ENCODE measurements at places on chromosomes 3 and 15.
A peak's percentile ranks its signal among the peaks of the same experiment; 100 is the strongest.

GRCh38 chr3:197713477-197713822 lies 23.3 kb downstream of the RUBCN start:
- DNase-seq = no peak

DNA sequence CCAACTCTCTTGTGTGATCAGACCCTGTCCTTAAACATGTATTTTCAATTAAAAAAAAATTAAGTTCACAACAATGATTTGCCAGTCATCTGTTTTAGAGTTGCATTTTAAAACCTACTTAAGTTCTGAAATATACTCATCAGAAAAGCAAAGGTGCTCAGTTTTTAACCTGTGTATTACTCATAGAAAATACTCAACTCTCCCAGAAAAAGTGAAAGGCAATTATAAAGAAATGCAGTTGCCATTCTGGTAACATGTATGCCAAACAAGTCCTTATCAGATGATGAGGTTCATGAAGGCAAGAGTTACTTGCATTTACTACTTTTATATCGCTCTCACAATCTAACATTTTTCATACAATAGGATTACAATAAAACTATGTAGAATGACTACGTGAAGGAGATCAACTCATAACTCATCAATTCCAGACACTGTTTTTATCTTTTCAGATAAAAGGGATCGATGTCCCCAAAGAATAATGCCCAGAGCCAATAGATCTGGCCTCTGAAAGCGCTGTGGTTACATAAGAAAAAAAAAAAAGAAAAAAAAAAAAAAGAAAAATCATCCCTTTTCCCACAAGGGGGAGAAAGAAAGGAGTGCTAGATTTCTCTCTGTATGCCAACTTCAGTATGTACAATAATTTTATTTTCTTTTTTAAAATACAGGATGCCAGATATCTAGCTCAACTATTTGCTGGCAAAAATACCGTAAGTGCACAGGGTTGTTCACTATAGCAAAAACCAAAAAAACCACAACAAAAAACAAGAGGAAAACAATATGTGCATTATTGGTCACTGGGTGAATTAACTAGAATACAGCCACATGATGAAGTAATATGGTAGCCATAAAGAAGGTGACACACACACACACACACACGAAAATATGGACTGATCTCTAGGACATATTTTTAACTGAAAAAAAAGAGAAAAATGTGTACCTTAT lies 137.4 kb downstream of the NR1I2 start:
- no peak for DNase-seq

GRCh38 chr3:169980055-169980454 lies 13.4 kb downstream of the SEC62 start:
- peak; percentile 58 for DNase-seq

GRCh38 chr15:98611808-98612207 lies 36.5 kb upstream of the IGF1R start:
- no peak for DNase-seq

- no peak for DNase-seq
These were observed 230.8 kb upstream of the GPR149 start for GRCh38 chr3:154660811-154661210.

- DNase-seq = no peak
These were observed 278.5 kb downstream of the SCAPER start for GRCh38 chr15:76626611-76627010.

GRCh38 chr3:168123201-168124176 lies 27.8 kb upstream of the GOLIM4 start:
- no peak for DNase-seq

DNA sequence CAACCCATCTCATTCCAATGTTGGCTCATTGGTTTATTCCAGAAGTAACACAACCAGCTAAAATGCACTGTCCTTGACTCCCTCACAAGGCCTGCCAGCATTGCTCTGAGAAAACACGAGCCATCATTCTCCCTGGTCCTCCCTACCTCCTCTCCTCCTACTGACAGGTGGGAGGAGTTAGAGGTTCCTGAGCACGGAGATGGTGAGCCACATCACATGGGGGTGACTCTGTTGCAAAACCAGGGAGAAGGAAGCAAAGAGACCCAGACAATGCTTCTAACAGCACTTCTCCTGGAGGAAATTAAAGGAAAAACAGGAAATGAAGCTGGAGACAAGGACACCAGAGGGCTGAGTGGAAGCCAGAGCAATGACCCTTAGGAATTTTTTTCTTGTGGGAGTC lies 667.4 kb downstream of the NTRK3 start:
- no peak for DNase-seq

DNA sequence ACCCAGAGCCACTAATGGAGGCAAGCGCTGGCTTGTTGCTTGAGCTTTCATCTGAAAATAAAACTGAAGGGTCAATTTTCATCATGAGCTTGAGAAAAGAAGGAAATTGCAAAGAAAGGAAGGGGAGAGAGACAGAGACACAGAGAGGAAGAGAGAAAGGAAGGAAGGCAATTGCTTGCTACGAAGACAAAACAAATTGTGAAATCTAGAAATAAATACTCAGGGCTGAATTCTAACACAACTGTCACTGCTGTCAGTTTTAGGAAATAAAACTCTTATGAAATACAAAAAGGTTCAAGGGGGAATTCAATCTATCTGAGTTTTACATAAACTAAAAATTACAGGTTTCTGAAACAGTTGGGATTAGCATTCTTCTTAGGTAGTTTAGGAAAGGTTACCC lies 36.7 kb downstream of the FOXP1 start:
- DNase-seq = no peak

DNA sequence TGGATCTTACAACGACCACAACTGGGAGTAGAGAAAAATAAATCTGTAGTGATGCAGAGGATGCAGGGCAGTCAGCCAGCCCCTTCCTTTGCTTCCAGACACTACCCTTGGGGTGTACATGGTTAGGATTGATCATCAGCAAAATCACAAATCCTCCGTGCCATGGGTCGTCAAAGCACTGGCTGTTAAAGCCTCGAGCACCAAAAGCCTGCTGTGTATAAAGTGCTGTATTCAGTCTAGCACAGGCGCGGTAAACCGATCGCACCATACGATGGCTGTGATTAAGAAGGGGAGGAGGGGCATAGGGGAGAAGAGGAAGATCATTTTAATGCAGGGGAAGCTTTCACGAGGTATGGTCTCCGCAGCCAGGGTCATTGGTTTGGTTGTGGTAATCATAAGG lies 305.2 kb downstream of the LRTM1 start:
- DNase-seq = no peak

DNA sequence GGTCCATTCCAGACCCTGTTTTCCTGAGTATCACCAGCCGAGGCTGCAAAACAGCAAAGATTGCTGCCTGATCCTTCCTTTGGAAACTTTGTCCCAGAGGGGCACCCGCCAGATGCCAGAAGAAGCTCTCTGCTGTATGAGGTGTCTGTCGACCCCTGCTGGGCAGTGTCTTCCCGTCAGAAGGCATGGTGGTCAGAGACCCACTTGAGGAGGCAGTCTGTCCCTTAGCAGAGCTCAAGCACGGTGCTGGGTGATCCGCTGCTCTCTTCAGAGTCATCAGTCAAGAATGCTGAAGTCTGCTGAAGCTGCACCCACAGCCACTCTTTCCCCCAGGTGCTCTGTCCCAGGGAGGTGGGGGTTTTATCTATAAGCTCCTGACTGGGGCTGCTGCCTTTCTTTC lies 1121.2 kb downstream of the NSUN3 start:
- no peak for DNase-seq

- DNase-seq = no peak
These were observed 885.2 kb upstream of the CFAP20DC start for GRCh38 chr3:59935025-59935424.

- no peak for DNase-seq
These were observed 146.9 kb downstream of the BBX start for GRCh38 chr3:107669669-107670068.

GRCh38 chr3:140068494-140069017 lies 133.6 kb downstream of the CLSTN2 start:
- DNase-seq = no peak

DNA sequence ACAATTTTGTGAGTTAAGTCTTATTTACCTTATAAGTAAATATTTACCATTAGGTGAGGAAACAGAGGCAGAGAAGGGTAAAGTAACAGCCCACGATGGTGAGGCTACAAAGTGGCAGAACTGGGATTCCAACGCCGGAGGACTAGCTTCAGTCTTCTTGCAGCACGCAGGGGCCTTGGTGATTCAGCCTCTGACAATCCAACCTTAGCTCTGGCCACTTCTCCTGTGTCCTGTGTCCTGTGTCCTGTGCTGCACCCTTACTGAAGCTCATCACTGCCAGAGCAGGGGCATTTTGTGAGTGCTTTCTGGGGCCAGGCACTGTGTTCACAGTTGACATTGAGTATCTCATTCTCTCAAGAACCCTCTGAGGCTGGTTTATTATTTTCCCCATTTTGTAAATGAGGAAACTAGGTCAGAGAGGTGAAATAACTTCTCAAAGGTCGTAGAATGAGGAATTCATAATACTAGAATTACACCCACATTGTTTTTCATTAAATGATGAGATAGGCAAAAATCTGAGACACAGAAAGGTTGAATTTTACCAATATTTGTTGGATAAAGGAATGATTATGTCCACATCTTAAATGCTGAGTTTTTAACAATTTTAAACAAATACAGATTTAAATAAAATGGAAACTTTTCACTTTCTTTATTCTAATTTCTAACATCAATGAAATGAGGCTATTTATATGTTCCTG lies 215.9 kb downstream of the BBX start:
- DNase-seq = no peak

DNA sequence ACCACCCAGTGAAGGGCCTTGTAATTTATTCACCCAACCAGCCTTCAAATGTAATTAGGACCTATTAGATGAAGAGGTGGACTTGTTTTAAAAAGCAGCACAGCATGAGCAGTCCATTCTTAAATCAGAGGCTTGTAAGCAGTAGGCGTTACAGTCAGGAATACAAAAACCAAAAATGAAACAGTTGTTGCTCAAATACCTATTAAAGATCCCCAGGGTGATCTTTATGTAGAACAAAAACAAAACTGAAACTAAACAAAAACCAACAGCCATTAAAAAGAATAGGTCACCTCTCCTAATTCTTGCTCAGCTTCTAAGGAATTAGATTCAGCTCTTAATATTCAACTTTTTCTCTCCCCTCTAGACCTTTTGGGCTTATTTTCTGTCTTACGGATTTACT lies 104.9 kb upstream of the ST8SIA2 start:
- DNase-seq = no peak

DNA sequence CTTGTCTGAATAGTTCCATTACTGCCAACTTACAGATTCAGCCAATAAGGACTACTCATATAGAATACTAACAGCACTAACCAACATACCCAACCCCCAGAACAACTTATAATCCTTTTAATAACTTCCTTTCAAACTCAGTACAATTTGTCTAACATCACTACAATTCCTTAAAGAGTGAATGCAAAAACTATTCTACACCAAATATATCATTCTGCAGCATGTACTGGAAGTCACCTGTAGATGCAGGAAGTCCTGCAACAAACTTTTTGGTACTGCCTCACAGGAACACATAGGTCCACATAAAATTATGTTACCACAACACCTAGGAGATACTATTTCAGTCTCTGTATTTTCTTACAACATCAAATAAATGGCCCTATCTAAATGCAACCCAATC lies 2.1 kb downstream of the CCNL1 start:
- no peak for DNase-seq

DNA sequence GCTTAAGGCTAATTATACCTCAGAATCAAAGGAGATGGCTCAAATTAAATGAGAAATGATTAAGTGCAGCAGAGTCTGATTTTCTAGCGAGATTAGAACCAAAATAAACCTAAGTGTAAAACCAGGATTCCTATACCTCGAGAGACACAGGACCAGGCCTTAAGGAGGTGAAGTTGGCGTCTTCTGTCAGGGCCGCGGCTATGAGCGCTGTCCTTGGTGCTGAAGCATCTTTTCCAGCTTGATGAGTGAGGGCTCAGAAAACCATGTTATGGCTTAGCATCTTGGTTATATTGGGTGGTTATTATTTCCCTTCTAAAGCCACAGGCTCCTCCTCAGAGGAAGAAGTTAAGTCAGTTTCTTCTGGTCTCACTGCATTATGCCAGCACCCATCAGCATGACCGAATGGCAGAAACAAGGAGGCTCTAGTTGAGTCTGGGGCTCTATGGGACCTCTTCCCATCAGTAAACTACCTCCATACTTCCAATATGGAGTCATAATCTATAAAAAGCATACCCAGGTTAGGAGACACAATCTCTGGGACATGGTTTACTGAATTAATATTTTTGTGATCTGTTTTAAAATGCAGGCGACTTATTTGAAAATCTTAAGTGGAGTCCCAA lies 120.1 kb upstream of the NMNAT3 start:
- no peak for DNase-seq

DNA sequence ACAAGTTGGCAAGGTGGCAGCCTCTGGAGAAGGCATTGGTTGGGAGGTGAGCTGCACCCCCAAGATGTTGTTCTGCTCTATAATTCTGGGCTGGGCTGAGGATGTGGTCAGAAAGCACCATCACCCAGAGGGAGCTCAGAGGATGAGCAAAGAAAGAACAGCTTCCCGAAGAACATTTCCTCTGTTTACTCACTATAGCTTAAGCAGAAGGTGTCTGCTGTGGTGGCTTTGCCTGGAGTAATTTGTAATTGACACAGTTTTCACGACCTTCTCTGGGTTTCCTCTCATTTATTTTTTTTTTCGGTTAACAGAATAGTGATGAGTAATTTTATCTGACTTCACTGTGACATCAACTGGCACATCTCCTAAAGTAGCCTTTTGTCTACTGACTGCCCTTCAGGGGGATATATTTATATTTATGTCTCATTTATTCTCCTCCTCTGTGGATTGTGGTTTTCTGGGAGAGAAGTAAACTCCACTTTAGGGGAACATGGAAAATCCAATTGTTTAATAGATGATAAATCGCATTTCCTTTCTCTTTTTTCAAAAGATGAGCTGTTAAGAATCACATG lies 49.5 kb upstream of the ABHD17C start:
- no peak for DNase-seq

DNA sequence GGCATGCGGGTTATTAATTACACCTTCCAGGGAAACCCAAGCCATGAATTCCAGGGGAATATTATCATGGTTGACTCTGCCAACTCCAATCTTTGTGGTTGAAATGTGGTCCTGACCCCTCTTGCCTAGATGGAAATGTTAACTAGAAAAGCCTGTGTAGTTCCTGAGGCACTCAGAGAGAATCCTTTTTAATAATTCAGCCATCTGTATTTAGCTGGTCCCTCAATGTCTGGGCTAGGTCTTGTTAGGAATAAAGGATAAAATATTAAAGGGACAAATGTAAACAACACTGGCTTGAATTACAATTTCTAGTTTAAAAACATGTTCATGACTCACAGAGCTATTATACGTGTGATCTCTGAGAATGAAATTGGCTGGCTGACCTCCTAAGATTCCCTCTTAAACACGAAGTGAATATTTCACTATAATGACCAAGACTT lies 435.2 kb upstream of the SUCLG2 start:
- peak; percentile 78 for DNase-seq

DNA sequence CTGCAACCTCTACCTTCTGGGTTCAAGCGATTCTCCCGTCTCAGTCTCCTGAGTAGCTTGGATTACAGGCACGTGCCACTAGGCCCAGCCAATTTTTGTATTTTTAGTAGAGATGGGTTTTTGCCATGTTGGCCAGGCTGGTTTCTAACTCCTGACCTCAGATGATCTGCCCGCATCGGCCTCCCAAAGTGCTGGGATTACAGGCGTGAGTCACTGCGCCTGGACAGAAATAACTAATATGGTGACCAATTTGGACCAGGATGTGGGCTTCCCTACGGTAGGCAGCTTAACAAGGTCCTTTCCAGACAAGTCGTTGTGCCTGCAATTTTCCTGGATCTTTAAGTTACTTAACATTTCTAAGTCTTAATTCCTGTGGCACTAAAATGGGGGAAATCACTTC lies 14.8 kb downstream of the WDR53 start:
- DNase-seq = no peak
